ENCODE measurements at places on chromosomes 16 and 17.
A peak's percentile ranks its signal among the peaks of the same experiment; 100 is the strongest.

GRCh38 chr16:29926711-29927052 is 656 bp upstream of the KCTD13 start:
- no peak for DNase-seq

DNA sequence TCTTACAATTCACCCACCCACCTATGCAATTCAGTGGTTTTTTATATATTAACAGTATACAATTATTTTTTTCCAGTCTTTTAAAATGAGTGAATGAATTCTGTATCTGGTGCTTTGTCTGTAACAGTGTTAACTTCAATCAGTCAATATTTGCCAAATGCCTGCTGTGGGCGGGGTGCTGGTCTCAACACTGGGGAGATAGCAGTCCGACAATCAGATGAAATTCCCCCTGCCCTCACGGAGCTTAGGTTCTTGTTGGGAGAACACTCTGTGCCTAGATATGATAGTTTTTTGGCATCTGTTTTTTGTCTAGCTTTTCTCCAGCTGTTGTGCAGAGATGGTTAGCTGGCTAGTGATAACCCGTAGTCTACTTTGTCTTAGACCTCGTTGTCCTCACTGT is 201.1 kb downstream of the SNX29 start:
- DNase-seq = no peak

DNA sequence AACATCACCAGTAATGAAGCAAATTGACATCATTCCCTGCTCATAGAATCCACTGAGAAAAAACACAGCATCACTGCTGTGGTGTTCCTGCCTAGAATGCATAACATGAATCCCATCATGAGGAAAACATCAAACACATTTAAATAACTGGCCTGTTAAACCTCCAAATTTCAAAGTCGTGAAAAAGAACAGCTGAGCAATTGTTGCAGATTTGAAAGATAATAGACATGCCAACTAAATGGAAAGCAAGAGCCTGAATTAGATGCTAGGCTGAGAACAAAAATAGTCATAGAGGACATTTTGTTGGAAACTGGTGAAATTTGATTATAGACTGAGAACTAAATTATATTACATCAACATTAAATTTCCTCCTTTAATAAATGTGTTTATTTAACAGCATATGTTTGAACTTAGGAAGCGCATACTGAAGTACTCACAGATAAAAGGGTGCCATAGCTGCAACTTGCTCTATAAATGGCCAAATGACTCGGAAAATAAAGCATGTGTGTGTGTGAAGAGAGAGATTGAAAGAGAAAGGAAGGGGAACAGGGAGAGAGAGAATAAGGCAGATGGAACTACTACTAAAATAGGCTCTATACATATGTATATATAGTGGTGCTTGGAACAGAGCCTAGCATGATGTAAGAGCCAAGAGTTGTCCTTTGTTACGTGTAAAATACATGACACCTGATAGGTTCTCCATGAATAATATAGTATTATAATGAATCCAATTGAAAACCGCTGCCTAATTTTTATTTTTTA is 305.0 kb upstream of the MON1B start:
- no peak for DNase-seq

DNA sequence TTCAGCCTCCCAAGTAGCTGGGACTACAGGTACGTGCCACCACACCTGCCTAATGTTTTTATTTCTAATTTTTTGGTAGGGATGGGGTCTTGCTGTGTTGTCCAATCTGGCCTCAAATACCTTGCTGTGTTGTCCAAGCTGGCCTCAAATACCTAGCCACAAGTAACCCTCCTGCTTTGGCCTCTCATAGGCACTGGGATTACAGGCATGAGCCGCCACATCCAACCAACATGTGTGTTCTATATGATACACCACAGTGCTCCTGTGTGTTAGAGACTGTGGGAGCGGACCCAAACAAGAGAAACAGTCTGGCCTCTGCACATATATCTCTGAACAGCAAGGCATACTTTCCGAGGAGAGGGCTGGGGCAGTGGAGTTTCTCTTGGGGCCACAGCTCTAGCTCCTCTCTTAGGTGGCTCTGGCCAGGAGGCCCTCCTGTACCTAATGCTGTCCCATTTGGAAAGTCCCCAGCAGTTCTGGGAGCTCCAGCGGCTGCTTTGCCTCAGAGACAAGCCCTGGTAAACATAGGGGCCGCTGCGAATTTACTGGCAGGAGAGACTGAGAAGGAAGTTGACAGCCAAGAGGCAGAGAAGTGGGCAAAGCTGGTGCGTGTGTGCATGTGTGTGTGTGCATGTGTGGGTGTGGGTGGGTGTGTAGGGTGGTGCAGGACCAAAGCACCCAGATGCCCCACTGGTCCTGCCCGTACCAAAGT is 95.0 kb downstream of the RAB11FIP4 start:
- DNase-seq = peak; percentile 67

- no peak for DNase-seq
Measured at GRCh38 chr17:34822007-34822739, 139.1 kb downstream of the CCT6B start.

GRCh38 chr16:78116946-78117345 is 17.5 kb downstream of the WWOX start:
- DNase-seq = peak; percentile 50

- peak; percentile 38 for DNase-seq
Measured at GRCh38 chr17:82696916-82697807, 1.3 kb downstream of the RAB40B start.

DNA sequence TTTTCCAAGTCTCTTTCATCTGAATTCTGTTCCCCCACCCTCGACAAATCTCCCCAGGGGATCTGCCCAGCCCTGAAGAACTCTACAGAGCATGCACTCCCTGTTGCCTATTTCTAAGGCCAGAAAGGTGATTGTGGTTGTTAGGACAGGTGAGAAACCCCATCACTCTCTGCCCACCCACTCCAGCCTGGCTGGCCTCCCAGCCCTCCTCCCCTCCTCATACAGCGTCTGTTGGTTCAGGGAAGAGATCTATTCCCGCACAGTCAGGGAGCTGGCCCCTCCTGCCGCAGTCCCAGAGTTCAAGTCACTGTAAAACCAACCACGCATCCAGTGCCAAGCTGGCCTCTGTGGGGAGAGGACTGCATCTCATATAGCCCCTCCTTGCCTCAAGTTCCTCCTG is 98.7 kb downstream of the KCNJ12 start:
- no peak for DNase-seq

DNA sequence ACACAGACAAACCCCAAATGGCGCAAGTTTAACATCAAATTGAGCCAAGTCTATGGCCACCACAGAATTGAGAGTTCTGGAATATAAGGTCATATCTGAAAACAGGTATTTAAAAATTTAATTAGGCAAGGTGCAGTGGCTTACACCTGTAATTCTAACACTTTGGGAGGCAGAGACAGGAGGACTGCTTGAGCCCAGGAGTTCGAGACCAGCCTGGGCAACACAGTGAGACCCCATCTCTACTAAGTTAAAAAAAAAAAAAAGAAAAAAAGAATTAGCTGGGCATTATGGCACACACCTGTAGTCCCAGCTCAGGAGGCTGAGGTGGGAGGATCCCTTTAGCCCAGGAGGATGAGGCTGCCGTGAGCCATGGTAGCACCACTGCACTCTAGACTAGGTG is 19.1 kb downstream of the NFE2L1 start:
- no peak for DNase-seq

DNA sequence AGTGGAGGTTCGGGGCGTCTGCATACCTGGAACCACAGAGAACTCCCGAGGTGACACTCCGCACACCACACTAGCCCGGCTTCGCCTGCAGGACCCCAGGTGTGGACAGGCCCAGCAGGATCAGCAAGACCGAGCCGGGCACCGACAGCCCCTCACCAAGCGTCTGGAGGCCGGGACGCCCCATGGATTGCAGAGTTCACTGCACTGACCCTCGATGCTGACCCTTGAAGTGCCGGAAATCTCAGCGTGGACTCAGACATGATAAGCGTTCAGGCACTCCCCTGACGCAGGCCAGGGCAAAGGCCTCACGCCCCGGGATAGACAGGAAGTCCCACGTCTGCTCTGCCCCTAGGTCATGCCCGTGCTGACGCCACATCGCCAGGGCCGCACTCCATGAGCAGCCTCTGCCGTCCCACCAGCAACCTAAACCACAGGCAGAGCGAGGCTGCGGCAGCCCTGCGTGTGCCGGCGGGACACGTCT is 26.0 kb downstream of the ACSF3 start:
- DNase-seq = no peak

DNA sequence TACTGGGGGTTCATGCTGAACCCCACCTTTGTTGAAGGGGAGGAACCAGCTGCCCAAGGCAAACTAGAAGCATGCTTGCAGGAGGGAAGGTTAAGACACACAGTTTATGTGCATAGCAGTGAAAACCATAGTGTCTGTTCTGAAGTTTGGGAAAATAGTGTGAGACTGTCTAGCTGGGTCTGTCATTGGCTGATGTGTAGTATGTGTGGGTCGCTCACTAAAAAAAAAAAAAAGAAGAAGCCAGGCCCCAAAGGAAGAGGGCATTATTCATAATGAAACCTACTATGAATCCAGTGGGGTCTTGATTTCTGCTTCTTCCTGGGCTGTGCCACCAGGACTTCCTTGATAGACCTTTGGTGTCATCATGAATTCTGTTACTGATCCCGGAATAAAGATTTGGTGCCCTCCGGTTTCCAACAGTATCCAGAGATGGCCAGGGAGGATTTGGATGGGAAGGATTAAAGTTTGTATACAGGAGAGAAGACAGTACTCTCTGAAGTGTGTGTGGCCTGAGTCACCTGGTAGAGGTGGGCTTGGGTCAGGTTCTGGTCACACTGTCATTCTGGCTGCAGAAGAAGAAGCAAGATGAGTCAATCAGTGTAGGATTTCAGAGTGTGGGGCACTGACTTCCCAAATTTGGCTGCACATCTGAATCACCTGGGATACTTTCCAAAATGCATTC is 220.3 kb downstream of the PRKCA start:
- no peak for DNase-seq

GRCh38 chr17:19877364-19877945 is 9.7 kb upstream of the ULK2 start:
- DNase-seq = peak; percentile 79

DNA sequence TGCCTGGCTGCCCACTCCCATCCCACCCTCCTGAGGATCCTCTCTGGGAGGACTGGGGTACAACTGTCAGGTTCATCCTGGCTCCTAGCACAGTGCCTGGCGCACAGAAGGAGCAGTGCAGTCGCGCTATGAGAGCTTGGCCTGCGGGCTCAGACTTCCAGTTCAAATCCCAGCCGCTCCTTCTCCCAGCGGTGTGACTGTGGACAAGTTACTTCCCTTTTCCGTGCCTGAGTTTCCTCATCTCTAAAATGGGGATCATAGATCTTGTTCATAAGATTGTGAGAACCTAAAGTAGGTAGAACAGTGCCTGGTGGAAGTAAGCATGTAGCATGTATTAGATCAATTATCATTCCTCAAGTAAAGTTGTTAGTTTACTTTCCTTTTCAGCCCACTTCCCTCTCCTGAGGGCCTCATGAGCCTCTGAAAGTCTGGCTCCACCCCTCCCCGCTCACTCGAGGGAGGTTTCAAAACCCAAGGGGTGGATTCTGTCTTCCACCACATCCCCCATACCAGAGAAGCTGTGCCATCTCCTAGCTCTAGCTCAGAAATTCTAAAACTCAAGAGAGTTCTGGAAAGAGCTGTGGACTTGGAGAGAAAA is 19.9 kb upstream of the COL1A1 start:
- peak; percentile 70 for DNase-seq

DNA sequence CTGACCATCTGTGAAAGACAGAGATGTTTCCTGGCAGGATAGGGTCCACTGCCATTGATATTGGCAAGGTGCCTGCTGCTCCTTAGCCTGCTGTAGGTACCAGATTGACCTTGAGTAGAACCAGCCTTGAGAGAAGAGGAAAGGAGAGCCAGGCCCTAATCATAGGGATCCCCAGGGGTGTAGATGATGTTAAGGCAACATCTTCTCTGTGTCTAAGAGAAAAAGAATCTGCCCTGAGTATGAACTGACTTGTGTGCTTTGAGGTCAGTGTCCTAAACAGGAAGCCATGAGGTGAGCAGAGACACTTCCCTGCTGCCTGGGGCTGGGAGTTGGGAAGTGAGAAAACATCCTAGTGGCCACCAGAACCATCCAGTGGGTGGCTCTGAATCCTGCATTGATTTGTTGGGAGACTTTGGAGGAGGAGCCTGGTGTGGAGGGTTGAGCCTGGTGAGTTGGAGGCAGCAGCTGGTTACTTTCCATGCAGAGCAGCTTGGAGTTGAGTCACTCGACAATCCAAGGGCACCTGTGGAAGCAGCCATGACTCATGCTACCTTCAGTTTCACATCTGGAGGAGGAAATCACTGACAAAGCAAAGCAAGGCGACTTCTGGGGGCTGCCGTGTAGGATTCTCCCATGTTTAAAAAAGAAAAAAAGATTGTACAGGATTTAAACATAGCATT is 47.8 kb downstream of the BMERB1 start:
- DNase-seq = peak; percentile 52

DNA sequence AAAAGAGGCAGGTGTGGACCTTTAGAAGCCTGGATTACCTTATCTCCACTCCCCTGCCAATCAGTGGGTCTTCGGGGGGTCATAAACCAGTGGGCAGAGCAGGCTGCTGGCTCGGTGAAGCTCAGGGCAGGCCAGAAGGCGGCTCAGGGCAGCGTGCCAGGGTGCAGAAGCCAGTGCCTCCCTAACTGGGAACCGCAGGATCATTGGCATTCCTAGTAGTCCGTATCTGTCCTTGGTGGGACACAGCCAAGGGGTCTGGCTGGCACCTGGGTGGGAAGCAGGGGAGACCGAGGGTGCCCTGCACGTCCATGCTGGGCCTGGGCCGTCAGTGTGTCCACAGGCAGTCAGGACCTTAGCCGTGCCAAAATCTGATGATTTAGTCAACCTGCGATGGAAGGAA is 76.8 kb downstream of the SEC14L1 start:
- DNase-seq = no peak

DNA sequence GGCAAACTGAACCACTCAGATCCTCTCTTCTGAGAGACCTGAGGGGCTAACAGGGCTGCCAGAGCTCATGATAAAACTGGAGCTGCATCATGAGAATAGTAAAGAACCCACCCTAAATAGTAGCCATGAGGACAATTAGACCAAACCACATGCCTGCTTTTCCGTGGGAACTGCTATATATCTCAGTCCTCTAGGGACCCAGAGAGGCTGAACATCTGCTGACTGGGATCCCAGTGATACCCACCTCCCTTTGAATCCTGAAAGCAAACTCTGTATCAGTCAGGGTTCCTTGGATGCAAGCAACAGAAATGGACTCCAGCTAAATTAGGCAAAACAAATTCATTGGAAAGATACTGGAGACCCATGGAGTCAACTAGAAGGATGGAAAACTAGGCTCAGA is 6.5 kb downstream of the MT1X start:
- DNase-seq = no peak
